ENCODE measurements at places on chromosomes 2 and 18.

DNA sequence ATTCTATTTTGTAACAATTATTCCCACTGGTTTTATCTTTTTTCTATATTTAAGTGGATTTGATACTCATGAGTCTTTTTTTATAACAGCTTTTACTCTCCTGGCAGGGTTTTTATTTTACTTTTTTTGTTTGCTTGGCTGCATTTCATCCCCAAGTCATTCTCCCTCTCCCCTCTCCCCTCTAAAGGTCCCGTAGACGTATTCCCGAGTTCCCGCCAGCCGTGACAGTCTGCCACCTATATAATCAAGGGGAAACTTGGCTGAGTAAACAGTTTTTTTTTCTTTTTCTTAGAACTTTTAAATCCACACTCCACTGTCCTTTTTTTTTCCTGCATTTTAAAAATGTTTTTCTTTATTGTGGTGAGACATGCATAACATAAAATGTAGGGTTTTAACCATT is 433.1 kb upstream of the HS6ST1 start:
- DNase-seq = no peak

- DNase-seq = no peak
Measured at GRCh38 chr2:133842446-133842845, 274.2 kb upstream of the NCKAP5 start.

DNA sequence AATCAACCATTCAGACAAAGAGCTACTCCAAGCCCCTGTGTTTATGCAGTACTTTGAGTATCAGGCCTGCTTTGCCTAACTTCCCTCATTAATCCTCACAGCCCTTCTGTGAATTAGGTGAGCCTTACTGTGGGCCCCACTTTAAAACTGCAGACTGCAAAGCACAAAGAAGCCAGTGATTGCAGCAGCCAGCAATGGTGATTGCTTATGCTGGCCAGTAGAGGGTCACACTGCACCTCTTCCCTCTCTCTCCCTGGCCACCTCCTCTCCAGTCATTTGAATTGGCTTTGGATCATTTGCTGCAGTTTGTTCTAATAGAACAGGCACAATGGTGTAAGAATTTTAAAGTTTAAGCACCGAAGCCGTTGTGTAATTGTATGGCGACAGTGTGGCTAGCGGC is 229.9 kb downstream of the AGPS start:
- DNase-seq = no peak

DNA sequence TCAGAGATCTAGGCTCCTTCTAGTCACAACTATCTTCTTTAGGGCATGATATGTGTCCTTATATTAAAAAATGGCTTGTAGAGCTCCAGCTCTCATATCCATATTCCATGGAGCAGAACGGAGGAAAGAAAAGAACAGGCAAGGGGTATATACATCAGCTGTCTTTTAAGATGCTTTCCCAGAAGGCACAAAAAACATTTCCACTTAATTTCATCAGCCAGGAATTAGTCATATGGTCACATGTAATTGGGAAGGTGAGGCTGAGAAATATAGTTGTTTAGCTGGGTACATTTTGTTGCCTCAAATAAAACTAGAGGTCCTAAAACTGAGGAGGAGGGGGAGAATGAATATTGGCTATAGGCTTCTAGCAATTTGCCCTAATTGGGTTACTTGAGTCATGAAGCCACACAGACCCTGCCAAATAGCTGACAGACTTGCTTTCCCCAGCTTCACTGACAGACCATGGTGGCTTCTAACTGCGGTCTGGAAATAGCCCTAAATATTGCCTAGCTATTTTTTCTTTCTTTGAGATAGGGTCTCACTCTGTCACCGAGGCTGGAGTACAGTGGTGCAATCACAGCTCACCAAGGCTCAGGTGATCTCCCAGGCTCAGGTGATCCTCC is 20.0 kb downstream of the MAIP1 start:
- no peak for DNase-seq

GRCh38 chr2:74179063-74179865 is 585 bp upstream of the MOB1A start:
- no peak for DNase-seq

DNA sequence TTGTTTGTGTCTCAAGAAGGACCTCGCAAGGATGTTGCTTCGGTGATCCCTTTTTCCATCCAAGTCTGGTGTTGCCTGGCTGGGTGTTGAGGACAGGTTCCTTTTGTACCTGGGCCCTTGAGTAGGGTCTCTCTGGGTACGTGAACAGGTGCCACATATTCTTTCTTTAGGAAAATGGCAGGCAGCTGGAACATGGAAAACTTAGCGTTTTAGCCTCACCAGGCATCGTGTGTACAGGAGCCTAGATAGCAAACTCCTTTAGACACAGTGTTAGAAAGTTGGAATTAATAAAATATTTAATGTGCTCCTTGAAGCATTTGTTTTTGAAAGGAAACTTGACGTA is 54.3 kb upstream of the RBM44 start:
- DNase-seq = no peak

GRCh38 chr2:206256706-206257205 is 17.7 kb upstream of the ZDBF2 start:
- no peak for DNase-seq

GRCh38 chr2:219497495-219498279 is 1.0 kb upstream of the GMPPA start:
- no peak for DNase-seq

DNA sequence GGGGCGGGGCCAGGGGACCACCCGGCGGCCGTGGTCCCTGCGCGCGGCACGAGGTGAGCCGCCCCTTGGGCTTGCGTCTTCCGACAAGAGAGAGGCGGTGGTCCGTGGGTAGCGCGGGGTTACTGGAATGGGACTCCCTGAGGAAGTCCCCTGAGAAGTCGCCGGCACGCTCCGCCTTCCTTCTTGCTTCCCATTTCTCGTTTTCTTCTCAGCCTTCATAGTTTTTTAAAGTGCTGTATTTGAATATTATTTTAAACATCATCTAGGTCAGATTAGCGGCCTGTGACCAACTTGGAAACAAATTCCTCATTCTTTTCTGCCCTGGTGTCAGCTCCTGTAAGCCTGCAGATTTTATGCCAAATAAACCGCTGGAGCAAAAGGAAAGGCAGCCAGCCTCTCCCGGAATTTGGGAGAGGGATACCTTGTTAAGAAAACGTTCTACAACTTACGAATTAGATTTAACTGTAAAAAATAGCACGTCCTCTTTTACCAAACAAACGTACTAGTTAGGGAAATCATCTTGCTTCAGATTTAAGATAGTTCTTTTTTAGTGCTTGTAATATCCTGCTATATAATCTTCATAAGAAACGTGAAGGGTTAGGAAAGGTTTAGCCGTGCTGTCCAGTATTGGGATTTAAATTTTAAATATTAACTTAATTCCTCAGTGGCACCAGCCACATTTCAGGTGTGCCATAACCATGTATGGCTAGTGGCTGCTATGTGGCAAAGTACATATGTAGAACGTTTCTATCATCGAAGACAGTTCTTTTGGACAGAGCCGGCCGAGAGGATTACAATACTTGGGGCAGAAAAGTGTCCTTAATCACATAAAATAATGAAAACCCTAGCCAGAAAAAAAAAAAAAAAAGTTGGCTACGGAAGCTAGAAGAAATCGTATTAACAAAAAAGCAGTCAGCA is 628 bp upstream of the PTPN2 start:
- peak; percentile 87 for DNase-seq

DNA sequence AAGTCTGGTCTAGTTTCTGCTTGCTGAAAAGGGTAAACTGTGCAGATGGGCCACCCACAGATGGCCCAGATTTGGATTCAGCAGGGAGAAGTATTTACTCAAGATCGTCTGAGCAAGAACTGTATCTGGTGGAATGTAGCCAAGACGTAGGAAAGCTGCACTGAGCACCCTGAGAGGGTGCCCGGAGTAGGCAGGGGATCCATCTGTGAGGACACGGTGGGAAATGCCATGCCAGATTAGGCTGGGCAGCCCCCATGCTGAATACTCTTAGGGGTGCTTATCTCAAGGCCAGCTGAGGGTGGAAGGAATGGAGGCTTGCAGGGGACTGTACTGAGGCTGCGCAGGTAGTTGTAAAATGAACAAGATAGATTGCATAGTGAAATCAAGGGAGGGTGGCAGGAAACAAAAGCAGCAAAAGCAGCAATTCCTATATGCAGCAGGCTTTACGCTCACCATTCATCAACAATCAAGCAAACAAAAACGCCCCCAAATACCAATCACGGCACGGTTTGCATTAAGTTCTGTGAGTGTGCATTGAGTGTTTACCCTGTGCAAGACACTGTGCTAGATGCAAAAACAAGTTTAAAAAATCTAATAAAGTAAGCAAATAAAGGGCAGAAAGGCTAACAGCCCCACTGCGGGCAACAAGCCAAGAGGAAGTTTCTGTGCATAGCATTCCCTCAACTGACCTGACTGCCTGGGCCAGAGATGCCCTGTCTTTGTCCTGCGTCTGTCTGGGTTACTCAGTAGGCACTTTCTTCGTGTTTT is 32.2 kb upstream of the LPIN2 start:
- DNase-seq = peak; percentile 63

GRCh38 chr2:190726255-190726654 is 77.4 kb downstream of the NAB1 start:
- DNase-seq = no peak

- DNase-seq = no peak
Measured at GRCh38 chr2:29361231-29361630, 246.0 kb downstream of the CLIP4 start.

GRCh38 chr2:174341995-174342685 is 7.4 kb downstream of the SP9 start:
- no peak for DNase-seq

DNA sequence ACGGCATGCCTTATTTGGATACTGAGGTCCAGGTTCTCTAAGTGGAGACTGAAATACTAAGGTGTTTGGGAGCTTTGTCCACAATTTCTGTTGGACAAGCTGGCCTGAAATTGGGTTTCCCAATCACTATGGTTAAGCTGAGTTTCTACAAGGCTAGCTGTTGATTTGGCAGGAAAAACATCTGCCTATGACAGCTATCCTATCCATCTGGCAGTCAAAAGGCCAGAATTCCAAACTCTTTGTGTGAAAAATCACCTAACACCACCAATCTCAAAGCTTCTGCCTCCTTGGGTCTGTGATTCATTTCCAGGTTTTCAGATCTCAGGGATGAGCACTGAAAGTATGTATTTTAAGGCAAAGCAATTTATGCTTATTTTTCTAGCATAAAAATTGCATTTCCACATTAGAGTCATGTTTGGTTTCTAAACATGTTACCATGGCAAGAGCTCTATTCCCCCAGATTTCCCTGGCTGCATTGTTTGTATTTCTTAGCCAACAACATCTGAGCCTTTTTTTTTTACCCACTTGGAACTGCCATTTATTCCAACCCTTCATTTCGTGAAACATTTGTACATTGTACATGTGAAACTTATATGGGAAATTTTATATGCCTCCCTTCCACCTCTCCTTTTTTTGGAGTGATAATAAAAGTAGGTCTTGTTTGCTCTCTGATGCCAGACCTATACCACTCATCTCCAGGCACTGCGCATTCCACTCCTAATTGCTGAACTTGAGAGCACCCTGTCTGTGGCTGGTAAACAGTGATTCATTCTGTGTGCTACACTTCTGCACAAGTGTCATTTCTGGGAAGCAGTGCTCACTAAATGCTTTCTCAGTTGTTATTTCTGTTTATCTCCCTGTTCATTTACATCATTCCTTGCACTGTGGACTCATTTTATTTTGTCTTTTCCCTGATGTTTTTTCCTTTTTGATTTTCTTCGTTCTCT is 15.9 kb upstream of the CCDC85A start:
- DNase-seq = no peak

DNA sequence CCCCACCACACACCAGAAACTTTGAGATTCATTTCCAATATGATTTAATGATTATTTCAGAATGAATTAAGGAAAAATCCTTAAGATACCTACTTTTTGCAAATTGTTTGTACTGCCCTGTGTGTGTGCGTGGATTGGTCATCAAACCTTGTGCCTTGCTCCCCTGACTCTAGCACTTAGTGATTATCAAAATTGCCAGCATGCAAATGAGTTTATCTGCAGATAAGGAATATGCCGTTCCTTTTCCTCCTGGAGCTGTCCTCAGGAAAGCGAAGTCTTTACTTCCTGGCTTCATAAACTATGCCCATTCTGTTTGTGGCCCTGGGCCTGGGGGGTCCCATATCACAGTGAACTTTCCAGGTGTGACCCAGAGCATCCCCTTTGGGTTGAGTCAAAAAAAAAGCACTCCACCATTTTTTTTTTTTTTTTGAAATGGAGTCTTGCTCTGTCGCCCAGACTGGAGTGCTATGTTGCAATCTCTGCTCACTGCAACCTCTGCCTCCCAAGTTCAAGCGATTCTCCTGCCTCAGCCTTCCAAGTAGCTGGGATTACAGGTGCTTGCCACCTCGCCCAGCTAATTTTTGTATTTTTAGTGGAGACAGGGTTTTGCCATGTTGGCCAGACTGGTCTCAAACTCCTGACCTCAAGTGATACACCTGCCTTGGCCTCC is 11.4 kb downstream of the CHMP1B start:
- DNase-seq = no peak

- no peak for DNase-seq
Measured at GRCh38 chr2:69221512-69221911, 165.5 kb downstream of the GFPT1 start.

DNA sequence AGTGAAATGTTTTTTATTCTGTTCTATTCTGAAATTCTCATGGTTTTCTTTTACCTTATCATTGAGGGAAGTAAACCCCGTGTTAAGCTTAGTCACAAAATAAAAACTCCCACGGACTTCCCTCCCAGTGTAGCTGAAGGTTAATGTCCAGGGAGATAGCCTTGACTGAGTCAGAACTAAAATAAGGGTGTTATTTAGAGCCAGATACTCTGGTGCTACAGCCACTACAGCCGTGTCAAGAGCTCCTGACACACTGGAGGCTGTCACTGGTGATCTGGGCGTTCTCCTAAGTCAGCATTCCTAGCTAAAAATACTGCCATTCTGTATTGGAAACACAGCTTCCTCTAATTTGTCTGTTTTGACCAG is 82.0 kb upstream of the RANBP2 start:
- no peak for DNase-seq

DNA sequence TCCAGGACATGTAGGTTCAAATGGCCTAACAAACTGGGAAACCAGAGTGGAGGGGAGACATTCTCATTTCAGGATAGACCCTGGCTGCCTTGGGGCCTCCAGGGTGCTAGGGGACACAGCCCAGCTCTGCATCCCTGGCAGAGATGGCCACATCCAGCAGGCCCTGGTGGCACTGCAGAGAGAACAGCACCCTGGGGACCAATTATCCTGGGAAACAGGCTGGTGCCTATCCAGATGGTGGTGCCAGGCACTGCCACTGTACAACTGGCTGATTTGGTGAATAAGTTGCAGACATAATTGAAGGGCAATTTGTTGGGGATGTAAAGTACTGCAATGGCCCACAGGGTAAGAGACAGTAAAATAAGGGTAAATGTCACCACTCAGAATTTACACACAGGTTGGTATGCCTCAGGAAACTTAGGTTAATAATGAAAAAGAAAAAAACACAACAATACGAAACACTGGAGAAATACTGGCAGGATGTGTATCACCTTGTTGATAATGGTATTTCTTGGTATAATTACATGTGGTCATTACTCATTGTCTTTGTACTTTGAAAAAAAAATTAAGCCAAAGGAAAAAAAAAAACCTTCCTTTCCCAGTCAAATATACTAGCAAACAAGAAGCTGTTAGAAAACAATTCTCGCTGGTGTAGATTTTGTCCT is 12.8 kb upstream of the SFTPB start:
- DNase-seq = no peak

- DNase-seq = no peak
Measured at GRCh38 chr2:11767779-11768178, 21.3 kb downstream of the LPIN1 start.
